ENCODE measurements at places on chromosomes 5 and 9.

GRCh38 chr9:29241320-29241719 is 1668.0 kb upstream of the C9orf72 start:
- no peak for DNase-seq

DNA sequence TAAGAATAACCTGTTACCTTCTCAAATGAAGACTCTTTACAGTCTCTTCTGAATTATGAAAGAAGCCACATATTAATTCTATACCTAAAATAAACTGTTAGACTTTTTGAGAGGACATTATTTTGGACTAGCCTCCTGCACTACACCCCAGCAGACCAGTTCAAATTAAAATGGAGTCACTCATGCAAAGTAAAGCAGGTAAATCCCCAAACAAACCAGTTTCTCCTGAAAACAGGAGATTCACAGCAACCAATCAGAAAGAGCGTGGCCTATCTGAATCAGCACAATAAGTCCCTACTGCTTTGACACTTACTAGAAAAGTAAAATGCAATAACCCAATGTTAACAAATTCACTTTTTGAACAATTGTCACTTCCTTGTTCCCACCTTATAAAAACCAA is 58.8 kb downstream of the PTBP3 start:
- DNase-seq = no peak

GRCh38 chr5:93911609-93912008 is 170.2 kb upstream of the POU5F2 start:
- DNase-seq = no peak

- DNase-seq = no peak
Observed at GRCh38 chr5:158609333-158610050, 490.2 kb downstream of the EBF1 start.

GRCh38 chr5:132464156-132464939 is 26.2 kb downstream of the IRF1 start:
- no peak for DNase-seq

GRCh38 chr9:69965416-69966145 is 78.1 kb upstream of the MAMDC2 start:
- DNase-seq = no peak

GRCh38 chr5:121793791-121794190 is 57.9 kb upstream of the FTMT start:
- no peak for DNase-seq

DNA sequence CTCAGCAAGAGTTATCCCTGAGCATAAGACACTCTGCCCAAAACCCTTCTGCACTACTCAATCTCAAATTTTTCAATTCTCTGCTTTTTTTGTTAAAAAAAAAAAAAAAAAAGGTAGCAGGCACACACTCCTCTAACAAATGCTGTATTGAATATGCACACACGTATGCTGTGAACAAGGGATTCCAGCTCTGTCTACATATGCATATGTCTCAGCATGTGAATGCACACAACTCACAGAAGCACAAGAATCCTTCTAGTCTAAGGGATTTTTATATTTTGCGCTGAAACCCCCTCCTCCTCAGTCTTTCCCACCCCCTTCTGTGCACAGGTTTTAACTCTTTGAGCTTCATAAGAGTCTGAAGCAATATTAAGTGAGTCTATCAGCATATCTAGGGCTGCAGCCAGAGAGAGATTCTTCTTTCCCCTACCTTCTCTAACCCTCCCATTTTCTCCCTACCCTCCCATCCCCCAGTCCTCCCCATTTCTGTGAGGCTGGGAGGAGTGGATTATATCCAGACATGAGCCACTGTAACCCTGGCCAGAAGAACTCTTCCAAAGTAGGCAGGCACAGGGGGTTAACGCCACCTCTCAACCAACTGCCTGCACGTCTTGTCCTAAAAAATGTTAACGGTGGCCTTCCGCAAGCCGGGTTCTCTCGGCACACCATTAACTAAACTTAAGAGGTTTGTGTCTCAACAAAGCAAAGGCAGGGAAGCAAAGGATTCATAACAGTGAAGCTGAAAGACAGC is 1.0 kb downstream of the GABRB2 start:
- DNase-seq = no peak

GRCh38 chr9:115107701-115108100 is 10.3 kb downstream of the TNC start:
- DNase-seq = no peak

- no peak for DNase-seq
Observed at GRCh38 chr5:147061431-147061830, 173.4 kb upstream of the STK32A start.

DNA sequence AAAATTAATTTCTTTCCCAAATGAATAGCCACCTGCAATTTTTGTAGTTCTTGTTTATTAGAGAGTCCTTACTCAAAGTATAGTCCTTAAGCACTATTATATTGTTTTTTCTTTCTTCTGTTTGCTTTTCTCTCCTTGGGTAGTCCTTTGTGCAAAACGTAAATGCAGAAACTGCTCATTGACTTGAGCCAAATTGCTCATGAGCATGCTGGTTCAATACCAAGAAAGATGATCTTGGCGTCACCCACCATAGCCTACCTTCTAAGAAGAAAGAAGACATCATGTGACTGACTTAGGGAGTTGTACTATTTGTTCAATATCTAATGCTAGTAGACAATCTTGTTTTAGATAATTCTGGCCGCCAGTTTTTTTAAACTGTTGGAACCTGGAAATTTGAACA is 248.8 kb upstream of the DMRT1 start:
- no peak for DNase-seq

DNA sequence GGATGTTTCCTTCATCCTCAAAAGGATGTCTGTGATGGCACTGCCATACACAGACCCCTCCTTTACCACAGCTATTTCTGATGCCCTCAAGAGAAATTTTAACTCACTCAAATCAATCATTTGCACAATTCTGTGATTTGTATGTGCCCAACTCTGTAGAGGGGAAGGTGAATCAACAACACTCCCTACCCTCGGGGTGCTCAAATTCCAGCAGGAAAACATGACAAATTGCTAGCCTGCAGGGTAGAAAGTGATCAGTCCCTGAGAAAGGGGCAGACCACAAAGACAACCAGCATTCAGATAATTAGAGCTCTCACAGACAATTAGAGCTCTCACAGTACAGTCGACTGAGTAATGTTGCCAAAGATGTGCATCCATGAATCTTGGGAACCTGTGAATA is 45.3 kb upstream of the FOXE1 start:
- DNase-seq = no peak

DNA sequence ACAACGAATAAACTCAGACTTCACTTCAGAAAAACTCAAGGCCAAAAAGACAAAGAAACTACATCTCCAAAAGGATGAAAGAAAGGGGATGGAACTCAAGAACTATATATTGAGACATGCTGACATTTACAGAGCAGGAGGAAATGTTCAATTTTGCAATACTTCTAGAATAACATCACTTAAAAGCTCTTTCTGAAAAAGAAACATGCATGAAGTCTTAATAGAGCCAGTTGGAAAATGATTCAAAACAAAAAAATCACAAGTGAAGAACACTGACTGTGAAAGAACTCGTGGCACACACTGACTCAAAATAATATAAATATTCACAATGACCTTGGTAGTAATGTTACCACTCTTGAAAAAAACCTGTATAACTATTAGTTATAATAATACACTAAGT is 267.8 kb upstream of the NREP start:
- no peak for DNase-seq

GRCh38 chr9:85577353-85577952 is 164.3 kb downstream of the AGTPBP1 start:
- no peak for DNase-seq

DNA sequence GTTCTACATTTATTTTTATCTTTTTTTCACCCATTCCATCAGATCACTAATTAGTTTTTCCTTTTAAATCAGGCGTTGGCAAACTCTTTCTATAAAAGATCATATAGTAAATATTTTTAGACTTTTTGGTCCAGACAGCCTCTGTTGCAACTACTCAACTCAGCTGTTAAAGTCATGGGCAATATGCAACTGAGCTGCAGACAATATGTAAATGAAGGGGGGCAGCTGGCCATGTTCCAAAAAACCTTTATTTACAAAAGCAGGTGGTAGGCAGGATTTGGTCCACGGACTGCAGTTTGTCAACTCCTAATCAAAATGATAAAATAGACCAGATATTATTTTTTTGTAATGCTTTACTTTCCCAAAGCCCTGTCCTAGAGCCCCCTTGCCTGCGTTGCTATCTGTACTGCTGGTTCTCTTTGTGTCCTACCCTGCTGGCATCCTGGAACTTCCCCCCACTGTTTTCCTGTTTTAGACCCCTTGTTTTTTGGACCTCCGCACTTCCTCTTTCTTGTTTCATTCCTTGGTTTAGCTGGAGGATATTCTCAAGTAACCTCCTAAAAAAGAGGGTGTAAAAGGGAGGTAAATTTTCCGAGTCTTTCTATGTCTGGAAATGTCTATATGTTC is 24.7 kb upstream of the TNFSF8 start:
- no peak for DNase-seq

DNA sequence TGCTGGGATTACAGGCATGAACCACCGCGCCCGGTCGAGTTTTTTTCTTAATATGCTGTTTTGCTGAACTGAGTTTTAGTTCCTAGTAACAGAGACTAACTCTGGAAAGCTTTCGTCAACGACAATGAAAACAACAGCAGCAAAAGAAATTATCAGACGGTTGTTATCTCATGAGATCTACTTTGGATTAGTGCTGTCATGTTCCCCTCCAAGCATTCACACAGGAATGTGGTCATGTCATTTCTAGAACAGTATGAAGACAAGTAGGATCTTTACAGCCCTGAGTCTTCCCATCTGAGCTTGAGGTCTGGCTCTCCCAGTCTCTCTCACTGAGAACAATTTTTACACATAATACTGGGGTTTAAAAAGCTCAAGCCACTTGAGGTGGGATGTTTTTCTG is 4.0 kb upstream of the ANKRD33B start:
- no peak for DNase-seq

DNA sequence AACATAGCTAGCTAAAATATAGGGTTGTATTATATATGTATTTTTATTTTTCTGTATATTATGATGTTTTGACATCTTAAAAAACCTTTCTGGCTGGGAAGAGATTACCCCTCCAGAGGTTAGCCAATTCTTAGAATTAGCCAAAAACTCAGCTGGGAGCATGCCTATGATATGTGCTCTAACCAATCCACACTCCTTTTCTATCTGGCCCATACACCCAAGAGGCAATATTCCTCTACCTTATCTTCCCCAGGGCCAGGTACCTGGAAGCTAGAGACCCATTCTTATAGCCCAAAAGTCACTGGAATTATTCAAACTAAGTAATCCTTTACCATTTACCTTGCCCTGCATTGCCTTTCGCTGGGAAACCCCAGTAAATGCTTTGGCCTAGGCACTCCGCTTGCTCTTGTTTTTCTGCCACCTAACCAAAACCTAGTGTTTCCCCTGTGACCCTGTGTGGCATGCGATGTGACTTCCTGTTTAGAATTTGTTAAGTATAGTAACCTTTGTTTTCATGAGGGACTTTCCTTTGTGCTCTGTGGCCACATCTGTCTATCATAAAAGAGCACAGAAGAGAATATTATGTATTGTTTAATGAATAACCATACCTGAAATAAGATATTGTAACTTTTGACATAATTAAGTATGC is 37.4 kb downstream of the CSNK1G3 start:
- no peak for DNase-seq

GRCh38 chr9:136821826-136822544 is 14.2 kb downstream of the RABL6 start:
- no peak for DNase-seq

DNA sequence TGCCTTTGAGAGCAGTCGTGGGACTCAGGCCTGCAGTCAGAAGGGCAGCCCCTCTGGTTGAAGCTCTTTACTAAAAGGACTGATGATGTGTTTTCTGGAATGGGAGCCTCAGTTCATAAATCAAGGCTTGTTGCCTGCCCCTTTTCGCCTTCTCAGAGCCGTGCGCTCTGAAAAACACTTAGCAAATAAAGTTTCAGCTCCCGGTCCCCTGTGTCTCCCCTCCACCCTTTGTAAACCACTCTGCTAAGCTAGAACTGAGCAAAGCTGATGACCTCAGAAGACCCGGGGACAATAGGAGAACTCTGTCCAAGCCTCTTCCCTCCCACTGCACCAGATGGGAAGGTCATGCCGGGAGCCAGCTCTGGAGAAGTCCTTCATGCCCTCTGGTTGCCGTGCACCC is 39.3 kb upstream of the ADRA1B start:
- no peak for DNase-seq

DNA sequence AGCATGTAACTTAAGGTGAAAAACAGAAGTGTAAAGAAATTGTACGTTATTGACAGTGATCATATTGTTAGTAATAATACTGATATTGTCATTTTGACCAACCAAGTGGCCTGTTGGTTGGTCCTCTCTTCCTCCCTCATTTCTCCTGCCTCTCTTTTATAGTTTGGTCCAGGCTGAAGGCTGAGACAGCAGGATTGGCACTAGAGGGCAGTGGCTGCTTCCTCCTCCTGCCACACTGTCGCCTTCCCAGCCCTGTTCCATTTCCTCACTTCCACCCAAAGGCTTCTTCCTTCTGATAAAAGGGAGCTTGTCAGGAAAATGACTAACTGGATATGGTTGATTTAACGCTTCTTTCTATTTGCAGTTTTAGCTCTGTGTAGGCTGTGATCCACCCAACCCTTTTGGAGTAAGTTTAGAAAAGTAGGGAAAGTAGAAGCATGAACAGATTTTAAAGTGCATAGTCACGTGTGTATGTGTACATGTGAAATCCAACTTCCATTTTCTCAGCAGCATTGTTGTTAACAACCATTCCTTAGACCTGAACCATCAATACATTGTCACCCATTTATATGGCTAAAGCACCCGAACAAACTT is 35.6 kb downstream of the PTCD2 start:
- DNase-seq = peak; percentile 8

- DNase-seq = no peak
Observed at GRCh38 chr9:38149647-38150046, 80.6 kb upstream of the SHB start.

DNA sequence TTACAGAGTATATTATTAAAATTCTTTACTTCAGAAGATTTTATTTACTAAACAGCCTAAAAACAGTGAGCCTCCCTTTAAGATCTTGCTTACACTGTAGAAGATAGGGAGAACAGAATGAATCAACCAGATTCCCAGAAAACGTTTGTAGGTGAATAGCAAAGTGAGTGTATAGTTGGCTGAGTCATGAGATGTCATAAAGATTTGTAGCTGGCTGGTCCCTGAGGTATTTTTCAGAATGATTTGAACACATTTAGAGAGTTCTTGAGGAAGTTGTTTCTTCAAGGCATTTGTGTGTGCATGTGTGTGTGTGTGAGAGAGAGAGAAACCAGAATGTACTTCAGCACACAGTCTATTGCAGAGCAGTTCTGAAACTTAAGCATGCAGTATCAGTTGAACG is 159.4 kb upstream of the PRR16 start:
- no peak for DNase-seq

DNA sequence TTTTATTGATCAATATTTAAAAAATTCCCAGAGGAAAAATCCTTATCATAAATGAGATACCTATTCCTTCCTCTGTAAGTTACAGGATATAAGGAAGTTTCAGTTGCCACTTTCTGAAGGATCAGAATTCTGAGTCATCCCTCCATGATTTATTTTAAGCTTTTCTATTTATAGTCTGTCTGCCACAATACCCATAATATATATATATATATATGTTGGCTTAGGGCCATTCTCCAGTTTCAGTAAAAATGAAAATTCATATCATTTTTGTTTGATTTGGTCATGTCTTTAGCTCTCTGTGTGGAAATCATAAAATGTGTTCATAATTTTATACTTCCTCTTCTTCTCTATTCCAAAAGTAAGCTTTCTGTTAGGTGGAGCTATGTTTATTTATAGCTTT is 215.8 kb upstream of the CYLC2 start:
- DNase-seq = no peak

Measured in renal pelvis (tissue), 12 donors.